Daoy (cell line): ENCODE measurements at places on chromosomes 13 and 19. TPM values are rescaled to one million over a fixed set of nuclear protein-coding genes. Genes with fewer than 3 reads are reported as not detected.

- DNase-seq: no peak
Measured at GRCh38 chr19:35883882-35884281, 15.5 kb downstream of the APLP1 start.

Gene SPACA4
- total RNA-seq: not detected in 2 replicates

DNA sequence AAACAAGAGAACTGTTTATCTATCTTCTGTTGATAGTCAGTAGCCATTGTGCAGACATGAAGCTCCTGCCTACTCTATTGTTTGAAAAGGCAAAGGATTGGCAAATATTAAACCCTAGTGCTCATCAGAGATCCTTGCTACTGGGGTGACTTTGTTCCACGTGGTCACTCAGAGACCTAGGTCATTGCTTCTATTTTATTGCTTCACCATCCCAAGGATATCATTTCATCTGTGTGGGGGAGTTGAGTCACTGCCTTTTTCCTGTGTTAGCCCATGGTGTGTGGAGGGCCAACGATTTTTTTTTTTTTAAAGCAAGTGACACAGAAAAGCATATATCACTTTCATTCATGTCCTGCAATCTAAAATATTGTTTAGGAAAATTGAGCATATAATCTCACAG is 254.1 kb upstream of the RXFP2 start:
- DNase-seq: no peak

Gene KIR2DL4
- not detected in 2 replicates for total RNA-seq

DNA sequence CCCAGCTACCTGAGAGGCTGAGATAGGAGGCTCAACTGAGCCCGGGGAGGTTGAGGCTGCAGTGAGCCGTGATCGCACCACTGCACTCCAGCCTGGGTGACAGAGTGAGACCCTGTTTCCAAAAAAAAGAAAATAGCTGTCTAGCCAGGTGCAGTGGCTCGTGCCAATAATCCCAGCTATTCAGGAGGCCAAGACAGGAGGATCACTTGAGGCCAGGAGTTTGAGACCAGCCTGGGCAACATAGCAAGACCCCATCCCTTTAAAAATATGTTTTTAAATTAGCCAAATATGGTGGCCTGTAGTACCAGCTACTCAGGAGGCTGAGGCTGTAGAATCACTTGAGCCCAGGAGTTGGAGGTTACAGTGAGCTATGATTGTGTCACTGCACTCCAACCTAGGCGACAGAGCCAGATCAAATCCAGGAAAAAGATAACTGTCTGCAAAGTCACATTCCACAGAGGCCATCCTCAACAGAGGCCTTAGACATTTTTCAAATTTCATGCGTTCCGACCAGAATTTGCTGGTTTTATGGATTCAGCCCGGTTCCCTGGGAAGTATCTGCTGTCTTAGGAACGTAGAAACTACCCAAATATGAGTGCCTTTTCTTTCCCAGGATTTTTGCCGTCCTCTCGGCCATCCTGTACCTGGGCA is 58.7 kb upstream of the USE1 start:
- DNase-seq: no peak

DNA sequence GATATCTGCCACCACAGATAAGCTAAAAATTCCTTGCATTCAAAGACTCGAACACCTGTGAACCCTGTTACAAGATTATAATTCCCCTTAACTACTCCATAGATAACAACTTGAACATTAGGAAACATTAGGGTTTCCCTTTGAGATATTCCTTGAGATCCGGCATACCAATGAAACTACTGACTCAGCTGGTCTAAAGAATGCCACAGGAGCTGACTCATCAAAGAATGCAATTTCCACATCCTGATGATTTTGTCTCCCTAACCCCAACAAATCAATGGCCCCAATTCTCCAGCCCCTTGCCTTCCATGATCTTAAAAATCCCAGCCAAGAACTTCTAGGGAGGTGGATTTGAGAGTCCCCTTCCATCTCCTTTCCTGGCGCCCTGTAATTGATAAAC is 35.6 kb upstream of the ZNF599 start:
- DNase-seq: no peak

DNA sequence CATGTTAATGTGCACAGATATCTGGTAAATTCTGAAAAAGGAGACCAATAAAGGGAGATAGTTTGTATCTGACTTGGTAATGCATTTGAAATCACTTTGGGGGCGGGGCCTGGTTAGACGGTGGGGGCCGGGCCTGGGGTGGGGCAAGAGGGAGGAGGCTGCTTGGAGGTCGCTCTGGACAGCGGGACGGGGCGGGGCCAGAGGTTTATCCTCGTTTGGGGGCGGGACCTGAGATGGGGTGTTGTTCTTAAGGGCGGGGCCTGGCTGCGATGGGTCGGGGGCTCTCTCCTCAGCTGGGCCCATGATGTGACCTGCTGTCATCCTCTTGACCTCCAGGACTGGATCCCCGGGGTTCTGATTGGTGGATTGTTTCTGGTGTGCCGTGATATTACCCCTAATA is 4.9 kb upstream of the ZNF808 start:
- DNase-seq: no peak
